ENCODE measurements at places on chromosomes 5 and 9. TPM values are rescaled to one million over a fixed set of nuclear protein-coding genes. Genes with fewer than 3 reads are reported as not detected.
A peak's percentile ranks its signal among the peaks of the same experiment; 100 is the strongest.

The LURAP1L gene
- 6.5 TPM for total RNA-seq

The OSMR gene
- total RNA-seq, result 21.3 TPM

GRCh38 chr9:124770359-124771020 lies 621 bp downstream of the NR6A1 start:
- no peak for DNase-seq

DNA sequence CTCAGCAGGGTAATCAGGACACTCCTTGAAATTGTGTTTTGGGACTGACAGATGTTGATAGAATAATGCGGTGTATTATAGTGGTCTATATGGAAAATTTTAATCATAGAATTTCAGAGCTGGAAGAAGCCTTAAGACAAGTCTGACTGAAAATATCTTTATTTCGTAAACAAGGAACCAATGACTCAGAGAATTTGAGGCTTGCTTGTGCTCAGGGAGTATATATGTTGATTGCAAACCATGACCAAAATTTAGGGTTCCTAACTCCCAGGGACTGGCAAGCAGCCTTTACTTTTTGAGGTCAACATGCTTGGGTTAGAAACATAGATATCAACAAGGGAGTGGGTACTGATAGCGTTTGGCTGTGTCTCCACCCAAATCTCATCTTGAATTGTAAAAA lies 287.2 kb downstream of the CD180 start:
- DNase-seq, result no peak

DNA sequence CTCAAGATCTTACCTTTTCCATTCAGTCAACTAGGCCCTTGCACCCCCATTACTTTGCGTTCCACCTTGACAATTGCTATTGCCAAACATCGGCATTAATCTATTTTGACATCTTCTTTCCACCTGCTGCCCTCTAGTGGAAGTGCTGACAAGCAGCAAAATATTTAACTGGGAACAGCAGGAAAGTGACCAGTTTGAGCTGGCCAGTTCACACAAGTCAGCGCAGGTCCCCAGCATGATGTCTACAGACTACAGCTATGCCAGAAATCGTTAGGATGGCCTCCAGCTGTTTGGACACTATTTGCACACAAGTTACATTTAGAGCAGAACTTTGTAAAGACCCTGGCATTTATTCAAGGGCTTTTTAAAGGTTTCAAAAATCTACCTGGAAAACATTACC lies 160.1 kb downstream of the GHR start:
- peak; percentile 64 for DNase-seq

The SEMA6A gene
- total RNA-seq, result 2.9 TPM

DNA sequence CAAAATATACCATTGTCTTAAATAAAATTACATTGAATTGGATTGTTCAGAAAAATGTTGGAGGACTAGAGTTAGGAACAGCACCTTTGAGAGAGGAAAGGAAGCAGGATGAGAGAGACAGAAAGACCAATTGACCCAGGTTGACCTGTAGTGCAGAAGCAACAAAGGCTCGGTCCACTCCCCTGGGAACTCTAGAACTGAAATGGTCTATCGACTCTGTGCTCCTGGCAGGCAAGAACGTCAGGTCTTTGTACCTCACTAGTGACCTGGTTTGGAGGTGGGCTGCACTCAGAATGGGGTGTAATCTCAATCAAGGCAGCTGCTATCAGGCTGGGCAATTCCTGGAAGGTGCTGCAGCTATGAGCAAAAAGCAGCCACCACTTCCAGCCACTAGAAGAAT lies 110.8 kb downstream of the FAM174A start:
- no peak for DNase-seq
